Bone marrow (tissue), 2 donors: ENCODE measurements at places on chromosomes 5 and 9.

GRCh38 chr9:115989831-115990230 is 163.8 kb upstream of the PAPPA start:
- no peak for DNase-seq

DNA sequence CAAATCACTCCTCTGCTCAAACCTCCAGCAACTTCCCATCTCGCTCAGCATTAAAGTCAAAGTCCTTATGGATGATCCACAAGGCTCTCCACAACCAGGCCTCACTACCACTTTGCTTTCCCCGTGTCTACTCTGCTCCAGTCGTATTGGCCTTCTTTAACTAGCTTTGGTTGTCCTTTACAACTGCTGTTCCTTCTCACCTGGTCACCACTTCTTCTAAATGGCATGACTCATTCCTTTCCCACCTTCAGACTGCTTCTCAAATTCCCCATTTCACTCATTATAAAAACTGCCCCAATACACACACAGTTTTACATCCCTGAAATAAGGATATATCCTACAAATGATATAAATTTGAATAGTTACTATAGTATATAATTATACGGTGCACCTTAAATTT is 30.4 kb downstream of the CERT1 start:
- DNase-seq = no peak

GRCh38 chr9:112348257-112349007 is 15.0 kb upstream of the PTBP3 start:
- peak; percentile 4 for DNase-seq

DNA sequence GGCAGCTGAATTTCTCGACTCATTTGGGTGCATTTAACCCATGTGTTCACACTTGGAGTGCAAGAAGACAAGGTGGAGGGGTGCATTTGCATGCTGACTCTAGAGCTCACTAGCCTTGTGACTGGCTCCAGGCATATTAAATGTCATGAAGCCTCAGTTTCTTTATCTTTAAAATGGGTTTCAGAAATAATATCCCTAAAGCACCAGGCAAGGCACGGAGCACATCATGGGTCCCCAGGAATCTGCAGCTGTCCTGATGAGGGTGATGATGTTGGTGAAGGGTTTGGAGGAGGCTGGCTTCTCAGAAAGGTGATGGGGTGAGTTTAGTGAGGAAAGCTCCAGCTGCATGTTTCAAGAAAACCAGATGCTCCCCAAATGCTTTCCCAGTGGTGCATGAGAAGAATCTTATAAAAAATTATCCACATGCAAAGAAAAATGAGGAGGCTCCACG is 14.8 kb downstream of the STC2 start:
- DNase-seq = no peak

- no peak for DNase-seq
Measured at GRCh38 chr5:43298443-43298842, 14.8 kb downstream of the HMGCS1 start.

GRCh38 chr5:151483647-151484046 is 36.2 kb downstream of the SLC36A1 start:
- DNase-seq = no peak

DNA sequence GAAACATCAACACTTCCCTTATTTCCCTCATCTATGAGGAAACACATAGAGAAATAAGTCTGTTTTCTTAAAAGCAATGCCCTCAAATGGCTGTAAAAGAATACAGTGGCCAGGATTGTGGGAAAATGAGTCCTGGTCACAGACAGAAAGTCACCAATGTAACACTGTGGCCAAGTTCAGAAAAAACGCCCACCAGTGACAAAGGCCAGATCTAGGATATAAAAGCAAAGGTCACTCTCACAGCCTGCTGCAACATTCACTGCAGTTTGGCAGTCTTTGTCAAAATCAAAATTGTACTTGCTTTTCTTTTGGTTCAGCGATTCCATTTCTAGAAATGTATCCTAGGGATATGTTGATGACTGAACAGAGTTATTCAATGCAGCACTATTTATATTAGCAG is 30.5 kb downstream of the TSSK1B start:
- no peak for DNase-seq

DNA sequence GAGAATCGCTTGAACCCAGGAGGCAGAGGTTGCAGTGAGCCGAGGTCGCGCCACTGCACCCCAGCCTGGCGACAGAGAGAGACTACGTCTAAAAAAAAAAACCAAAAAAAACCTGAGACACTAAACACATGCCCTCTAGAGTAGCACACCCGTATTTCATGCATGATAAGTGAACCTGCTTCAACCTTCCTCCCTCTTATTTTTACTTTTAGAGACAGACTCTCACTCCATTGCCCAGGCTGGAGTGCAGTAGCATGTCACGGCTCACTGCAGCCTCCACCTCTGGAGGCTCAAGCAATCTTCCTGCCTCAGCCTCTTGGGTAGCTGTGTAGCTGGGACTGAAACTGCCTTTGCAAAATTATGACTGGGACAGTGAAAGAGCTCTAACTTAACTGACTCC is 17.6 kb upstream of the NANS start:
- no peak for DNase-seq

GRCh38 chr5:68303038-68303738 is 87.6 kb downstream of the PIK3R1 start:
- DNase-seq = no peak

GRCh38 chr5:11305245-11305644 is 544.2 kb upstream of the DAP start:
- no peak for DNase-seq

DNA sequence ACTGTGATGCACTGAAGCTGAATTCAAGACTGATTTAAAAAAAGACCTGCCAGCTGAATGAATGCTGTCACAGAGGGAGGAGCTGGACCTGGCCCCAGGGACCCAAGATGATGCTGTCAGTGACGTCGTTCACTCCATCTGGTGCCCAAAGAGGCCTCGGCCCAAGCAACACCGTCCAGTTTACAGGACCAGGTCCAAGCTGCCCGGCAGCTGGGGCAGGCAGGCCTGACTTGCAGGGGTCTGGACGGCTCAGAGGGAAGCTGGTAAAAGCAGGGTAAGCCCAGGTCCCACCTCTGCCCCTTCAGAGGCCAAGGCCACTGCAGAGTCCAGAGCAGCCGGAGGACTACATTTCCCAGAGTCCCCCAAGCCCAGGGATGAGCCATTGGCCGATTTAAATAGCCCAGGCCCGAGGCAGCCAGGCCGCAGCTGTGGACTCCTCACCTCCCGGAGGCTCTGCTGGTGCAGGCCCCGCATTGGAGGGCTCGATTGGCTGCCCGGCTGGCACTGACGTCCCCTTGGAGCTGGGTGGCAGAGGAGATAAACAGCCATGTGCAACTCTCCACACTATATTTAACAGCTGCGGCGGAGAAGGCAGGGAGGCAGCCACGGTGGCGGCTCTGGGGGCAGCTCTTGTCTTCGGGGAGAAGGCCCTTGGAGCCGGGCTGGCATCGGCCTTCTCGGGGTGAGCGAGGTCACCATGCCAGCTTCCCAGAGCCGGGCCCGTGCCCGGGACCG is at the start of gene PLPP7:
PLPP7 (plus strand) TSS at position 423 of the 735 bp plus-strand sequence; CDS start at position 698, 275 bp downstream.
- no peak for DNase-seq

DNA sequence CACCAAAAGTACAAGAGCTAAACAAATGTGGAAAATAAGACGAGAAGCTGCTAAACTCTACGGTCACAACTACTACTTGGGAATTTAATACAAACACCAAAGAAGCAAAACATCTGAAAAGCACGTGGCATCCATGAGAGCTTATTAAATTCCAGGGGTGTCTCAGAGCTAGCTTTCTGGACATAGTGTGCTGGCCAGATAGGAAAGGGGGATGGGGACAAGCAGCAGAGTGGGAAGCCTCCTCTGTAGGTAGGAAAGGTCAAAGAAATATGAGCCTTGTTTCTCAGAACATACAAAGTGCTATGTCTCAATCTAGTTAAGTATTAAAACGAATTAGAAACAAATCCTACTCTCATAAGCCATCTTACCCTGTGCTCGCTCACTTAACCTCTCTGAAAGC is 51.3 kb upstream of the GOLPH3 start:
- no peak for DNase-seq
